Fibroblast of skin of right quadriceps (primary cell): ENCODE measurements at places on chromosomes 13 and 19.
A peak's percentile ranks its signal among the peaks of the same experiment; 100 is the strongest.

GRCh38 chr19:28196961-28197360 lies 1016.0 kb downstream of the UQCRFS1 start:
- DNase-seq = no peak

- no peak for DNase-seq
Measured at GRCh38 chr19:2345794-2346663, 14.0 kb upstream of the TMPRSS9 start.

GRCh38 chr13:50378509-50379044 lies 363.3 kb downstream of the KCNRG start:
- no peak for DNase-seq

DNA sequence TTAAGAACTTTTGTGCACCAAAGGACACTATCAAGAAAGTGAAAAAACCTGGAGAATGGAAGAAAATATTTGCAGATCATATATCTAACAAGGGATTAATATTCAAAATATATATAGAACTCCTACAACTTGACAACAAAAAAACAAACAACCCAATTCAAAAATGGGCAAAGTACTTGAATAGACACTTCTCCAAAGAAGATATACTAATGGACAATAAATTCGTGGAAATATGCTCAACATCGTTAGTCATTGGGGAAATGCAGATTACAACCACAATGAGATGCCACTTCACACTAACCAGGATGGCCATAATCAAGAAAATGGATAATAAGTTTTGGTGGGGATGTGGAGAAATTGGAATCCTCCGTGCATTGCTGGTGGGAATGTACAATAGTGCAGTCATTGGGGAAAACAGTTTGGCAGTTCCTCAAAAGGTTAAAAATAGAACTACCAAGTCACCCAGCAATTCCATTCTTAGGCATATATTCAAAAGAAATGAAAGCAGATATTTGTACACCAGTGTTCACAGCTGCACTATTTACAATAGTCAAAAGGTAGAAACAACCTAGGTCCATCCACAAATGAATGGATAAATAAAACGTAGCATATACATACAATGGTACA lies 2.2 kb upstream of the LSR start:
- DNase-seq = no peak

- no peak for DNase-seq
Measured at GRCh38 chr19:11446271-11446651, 10.8 kb downstream of the PRKCSH start.

- no peak for DNase-seq
Measured at GRCh38 chr13:35727881-35728280, 251.4 kb upstream of the MAB21L1 start.

- DNase-seq = no peak
Measured at GRCh38 chr19:41792513-41793413, 3.6 kb upstream of the CEACAM3 start.

- DNase-seq = peak; percentile 79
Measured at GRCh38 chr19:47778049-47778953, at the start of gene SELENOW. Gene SELENOW, plus strand, starts transcription at chr19:47778703. Its CDS starts 83 bp downstream, at chr19:47778786.

DNA sequence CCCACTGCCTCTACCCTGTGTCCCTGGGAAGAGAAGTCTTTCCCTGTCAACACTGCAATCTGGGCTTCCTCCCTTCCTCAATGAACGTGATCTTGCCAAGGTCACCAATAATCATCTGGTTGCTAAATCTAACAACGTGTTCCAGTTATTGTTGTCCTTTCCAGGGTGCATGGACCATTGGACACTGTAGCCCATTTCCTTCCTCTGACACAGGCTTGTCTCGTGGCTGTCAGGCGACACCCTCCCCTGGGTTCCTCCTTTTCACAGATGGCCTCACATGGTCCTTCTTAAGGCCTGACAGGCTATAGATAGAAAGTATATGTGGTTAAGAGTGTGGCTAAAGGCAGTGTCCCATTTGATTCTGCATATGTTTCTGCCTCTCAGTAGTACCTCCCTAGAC lies 67.7 kb upstream of the STARD13 start:
- no peak for DNase-seq

DNA sequence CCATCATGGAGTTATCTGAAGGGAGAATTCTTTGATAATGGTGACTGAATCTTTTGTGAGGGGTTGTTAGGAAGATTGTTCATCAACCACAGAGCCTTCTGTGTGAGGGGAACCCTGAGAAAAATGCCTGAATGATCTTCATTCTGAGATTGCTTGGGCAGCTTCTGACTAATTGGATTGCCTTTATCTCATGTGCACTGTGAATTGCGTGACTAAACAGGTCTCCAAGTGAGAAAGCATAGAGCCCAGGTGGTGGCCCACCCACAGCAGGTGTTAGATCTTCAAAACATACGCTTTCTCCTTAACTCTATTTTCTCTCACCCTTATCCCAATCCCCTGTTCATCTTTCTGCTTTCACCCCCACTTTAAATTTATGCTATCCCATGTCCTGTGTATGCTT lies 58.3 kb downstream of the DOCK9 start:
- DNase-seq = no peak

GRCh38 chr19:13022859-13023636 lies 27.8 kb downstream of the NFIX start:
- peak; percentile 97 for DNase-seq

DNA sequence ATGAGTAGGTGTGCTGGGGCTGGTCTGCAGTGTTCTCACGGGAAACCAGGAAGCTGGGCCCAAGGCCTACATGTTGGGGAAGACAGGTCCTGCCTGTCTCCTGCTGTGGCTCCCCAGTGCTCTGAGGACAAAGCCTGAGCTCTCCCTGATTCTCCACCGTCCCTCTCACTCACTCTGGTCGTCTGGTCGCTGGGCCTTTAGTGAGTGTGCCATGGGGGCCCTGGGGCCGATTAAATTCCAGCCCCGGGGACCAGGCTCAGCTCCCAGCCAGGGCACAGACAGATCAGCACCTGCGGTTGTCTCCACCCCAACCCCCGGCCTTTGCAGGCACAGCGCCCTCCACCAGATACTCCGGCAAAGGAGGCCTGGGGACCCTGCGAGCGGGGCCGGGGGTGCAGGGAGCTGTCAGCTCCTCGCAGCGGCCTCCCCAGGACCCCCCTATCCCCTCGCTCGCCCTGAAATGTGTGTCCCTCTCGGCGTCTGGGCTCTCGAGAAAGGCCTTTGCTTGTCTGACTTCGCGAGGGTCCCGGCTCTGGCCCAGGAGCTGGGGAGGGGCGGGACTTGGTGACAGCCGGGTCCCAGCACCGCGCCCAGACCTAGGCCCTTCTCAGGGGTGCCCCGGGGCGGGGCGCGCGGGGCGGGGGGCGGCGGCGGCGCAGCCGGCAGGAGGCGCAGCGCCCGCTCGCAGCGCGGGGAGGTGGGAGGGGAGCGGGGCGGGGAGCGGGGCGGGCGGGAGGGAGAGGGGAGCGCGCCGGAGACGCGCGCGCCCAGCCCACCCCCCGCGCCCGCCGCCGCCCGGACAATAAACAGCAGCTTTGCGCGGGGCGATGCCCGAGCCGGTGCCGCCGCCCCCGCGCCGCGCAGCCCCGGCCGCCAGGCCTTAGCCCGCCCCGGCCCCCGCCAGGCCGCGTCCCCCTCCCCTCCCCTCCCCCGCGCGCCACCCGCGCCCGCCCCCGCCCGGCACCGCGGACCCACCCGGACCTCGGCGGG lies at the start of gene PALM:
Gene PALM (plus strand): TSS at position 782 of the 990 bp plus-strand sequence. CDS start 212 bp downstream, outside the sequence.
- no peak for DNase-seq

DNA sequence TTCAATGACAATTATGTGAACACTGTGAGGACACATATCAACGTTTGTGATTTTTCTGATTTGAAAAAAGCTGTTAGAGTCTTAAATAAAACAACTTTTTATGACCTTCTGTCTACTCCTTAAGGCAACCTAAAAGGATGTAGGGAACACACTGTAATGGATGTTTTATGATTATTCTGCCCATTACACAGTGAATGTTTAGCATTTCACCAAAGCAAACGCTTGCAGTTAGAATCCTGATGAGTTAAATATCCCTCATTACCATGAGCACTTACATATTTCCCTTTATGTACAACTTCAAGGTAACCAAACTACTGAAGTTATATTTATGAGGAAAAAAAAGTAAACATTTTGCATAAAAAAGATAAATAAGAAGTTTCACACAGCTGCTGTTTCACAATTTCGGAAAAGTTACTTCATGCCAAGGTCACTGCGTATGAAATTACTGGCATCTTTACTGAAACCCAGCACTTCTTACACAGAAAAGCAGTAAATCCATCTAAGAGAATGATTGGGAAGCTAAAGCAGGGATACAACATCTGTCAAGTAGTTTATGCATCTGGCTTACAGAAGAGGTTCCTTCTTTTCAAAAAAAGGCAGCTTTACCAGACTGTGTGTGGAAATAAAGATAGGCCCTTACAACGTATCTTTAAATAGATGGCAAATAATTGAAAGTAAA lies 733.7 kb upstream of the ATXN8OS start:
- DNase-seq = peak; percentile 7
